NCI-H146 (cell line): ENCODE measurements at places on chromosomes 3 and 15.

- peak; percentile 87 for DNase-seq
These were observed 27.0 kb downstream of the HMCES start for GRCh38 chr3:129305592-129306091.

- no peak for DNase-seq
These were observed 7.3 kb downstream of the TPM1 start for GRCh38 chr15:63049783-63050371.

- DNase-seq = no peak
These were observed 18.2 kb upstream of the ACOX2 start for GRCh38 chr3:58555203-58555602.

DNA sequence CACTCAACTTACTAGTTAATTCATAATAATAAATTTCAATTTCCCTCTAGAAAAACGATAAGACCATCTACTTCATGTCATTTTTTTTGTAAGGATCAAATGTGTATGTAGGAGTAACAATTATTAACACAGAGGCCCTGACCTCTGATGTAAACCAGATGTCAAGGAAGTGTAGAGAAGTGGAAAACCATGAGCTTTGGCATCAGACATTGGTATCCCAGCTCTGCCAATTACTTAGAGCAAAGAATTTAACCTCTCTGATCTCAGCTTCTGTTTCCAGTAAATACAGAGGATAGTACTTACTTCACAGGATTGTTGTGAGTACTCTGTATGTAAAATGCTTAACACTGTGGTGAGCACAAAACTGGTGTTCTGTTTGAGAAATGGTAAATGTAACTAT is 17.5 kb downstream of the AQR start:
- DNase-seq = no peak

DNA sequence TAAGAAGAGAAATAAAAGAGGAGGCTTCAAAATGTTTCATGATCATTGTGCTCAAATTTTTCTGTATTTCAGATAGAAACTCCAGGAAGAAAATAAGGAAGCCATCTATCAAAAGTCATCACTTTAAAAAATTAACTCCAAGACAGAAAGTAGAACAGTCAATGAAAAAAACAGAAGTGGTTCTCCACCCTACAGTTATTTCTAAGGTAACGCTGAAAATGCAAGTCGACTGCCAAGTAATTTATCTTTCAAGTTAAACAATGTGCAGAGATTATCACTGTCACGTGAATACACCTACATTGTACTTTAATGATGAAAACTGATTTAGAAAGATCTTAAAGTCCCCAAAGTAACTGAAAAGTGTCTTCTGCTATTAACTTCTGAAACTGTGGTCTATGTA is 78.5 kb upstream of the SNRPA1 start:
- no peak for DNase-seq

DNA sequence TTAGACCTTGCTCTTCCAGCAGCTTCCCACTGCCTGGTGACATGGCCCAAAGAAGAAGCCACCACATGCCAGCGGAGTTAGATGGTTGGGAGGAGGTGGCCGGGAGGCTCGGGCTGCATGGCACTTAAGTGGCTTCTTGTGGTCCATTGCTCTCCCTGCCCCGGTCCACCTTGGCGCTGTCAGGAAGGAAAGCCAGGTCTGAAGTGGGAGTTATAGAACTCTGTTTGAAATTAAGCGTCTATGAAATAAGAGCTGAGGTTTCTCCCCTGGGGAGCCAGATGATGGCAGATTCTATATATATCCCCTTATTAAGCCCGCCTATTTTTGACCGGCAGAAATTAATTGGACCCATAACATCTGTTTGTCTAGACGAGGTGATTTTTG is 61.2 kb downstream of the ITGA11 start:
- DNase-seq = peak; percentile 8

DNA sequence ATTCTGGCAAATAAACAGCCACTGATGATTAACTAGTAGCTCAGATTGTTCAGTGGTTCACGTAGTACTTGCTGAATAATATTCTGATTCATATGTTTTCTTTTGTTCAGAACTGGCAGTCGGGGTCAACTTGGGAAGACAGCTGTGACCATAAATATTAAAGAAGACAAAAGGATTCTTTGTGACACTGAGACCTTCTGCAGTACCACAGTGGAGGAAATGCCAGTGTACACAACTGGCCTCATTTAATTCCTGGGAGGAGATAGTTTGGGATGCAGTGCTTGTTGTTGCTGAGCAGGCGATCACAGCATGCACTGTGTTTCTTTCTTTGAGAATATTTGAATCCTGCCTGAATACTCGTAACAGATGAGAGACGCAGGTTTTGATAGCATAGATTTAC is 26.7 kb upstream of the MCF2L2 start:
- peak; percentile 74 for DNase-seq

- no peak for DNase-seq
These were observed 71.9 kb downstream of the SSR3 start for GRCh38 chr3:156483002-156483401.

- no peak for DNase-seq
These were observed 88.4 kb upstream of the RPL32 start for GRCh38 chr3:12929801-12930200.

- no peak for DNase-seq
These were observed 37.6 kb upstream of the BNC1 start for GRCh38 chr15:83322061-83322460.

GRCh38 chr15:42137461-42138261 is 18.8 kb downstream of the PLA2G4F start:
- peak; percentile 47 for DNase-seq

DNA sequence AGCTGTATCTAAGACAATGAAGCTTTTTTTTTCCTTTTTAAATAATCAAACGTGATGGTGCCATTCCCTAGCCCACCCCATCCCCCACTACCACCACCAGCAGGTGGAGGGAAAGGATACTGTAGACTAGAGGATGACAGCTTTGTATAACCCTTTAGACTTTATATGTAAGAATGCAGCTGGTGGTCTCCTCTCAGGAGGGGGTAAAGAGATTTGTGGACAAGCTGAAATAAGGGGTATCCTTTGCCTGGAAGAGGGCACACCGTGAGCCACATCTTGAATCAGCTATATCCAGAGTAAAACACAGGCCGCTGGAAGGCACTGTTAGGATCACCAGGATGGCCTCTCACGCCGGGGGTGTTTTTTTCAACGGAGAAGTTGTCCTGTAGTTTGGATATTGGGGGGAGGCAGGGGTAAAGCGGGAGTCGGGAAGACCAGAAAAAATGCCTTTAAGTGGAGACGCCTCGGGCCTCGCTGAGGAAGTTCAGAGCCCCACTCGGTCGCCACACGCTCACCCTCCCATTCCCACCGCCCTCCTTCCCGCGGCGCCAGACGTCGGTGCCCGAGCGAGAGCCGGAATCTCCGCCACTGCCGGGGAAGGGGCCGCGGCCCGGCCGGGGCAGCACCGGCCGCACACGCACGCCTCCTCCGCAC is 986 bp downstream of the KPNA4 start:
- peak; percentile 78 for DNase-seq

- no peak for DNase-seq
These were observed 250.3 kb downstream of the EDEM1 start for GRCh38 chr3:5437783-5438323.

DNA sequence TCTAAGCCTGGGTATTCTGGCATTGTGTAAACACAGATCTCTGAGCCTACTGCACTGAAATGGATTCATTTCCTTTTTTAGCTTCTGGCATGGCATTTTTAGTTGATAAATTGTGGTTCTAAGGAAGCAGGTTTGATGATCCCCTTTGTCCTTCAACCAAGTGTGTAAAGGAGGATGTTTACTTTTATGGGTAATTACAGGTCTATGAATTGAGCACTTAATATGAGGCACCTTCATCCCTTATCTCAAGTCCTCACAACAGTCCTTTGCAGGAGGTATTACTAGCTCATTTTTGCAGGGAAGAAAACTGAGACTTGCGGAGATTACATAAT is 30.8 kb upstream of the ZBTB38 start:
- peak; percentile 97 for DNase-seq

- DNase-seq = no peak
These were observed 4.5 kb upstream of the IL17RC start for GRCh38 chr3:9912294-9912935.

DNA sequence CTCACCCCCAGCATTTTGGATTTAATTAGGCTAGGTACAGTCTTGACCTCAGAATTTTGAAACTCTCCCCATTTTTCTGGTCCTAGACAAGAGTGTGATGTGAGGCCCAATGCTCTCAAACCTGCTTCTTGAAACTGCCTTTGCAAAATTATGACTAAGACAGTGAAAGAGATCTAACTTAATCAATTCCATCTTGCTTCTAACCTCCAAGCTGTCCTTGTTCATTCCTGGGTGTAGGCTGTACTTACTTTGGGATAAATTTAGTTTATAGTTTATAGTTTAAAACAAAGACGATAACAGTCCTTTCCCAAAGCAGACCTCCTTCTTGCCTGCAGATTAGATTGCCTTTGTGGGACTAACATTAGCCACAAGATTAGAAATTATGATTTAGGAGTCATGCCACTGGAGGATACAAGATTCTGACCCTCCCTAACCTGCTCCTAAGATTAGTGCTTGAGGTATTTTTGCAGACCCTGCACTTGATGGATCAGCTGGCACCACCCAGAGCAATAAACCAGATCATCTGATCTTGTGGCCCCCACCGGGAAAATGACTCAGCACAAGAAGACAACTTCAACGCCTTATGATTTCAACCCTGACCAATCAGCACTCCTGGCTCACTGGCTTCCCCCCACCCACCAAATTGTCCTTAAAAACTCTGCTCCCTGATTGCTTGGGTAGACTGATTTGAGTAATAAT is 59.6 kb downstream of the CD200R1L start:
- DNase-seq = no peak

- peak; percentile 32 for DNase-seq
These were observed 223.0 kb downstream of the EPHA6 start for GRCh38 chr3:97037294-97037943.
